ENCODE measurements at places on chromosomes 2 and 18. TPM values are rescaled to one million over a fixed set of nuclear protein-coding genes. Genes with fewer than 3 reads are reported as not detected.

EFR3B gene
- polyA plus RNA-seq: 0.09 TPM

SERPINB13 gene
- 15.5 TPM for polyA plus RNA-seq

MROH2A gene
- polyA plus RNA-seq: 0.17 TPM

GALNT13 gene
- polyA plus RNA-seq: not detected

PROM2 gene
- 16.8 TPM for polyA plus RNA-seq

DNAH6 gene
- polyA plus RNA-seq: 0.08 TPM

- H3K27ac ChIP-seq: no peak overlapping the region
- H3K27me3 ChIP-seq: no peaks in the 10 kb centered on the region
- no peak for DNase-seq
- no peak overlapping the region for H3K4me3 ChIP-seq
Observed at GRCh38 chr18:23189099-23189498, 53.8 kb downstream of the CABLES1 start.

DNA sequence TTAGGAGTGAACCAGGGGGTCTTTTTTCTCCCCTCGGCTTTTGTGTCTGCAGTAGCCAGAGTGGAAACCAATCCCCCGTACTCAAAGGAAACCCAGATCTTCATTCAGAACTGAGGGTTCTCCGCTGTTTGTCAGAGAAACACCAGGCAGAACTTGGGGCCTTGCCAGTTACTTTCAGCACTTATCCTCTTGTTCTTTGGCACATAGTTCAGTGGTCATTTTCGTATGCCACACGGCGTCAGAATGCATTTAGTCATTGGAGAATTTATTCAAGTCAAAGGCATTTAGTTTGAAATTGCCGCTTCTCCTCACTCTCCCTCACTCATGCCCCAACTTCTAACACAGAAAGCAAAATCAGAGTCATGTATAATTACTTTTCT, 102.9 kb downstream of the CABLES1 start:
- H3K27me3 ChIP-seq: no peaks in the 10 kb centered on the region
- no peak for DNase-seq
- H3K36me3 ChIP-seq: no peaks in the 10 kb centered on the region
- H3K27ac ChIP-seq: peak overlapping the region; percentile 39

DNA sequence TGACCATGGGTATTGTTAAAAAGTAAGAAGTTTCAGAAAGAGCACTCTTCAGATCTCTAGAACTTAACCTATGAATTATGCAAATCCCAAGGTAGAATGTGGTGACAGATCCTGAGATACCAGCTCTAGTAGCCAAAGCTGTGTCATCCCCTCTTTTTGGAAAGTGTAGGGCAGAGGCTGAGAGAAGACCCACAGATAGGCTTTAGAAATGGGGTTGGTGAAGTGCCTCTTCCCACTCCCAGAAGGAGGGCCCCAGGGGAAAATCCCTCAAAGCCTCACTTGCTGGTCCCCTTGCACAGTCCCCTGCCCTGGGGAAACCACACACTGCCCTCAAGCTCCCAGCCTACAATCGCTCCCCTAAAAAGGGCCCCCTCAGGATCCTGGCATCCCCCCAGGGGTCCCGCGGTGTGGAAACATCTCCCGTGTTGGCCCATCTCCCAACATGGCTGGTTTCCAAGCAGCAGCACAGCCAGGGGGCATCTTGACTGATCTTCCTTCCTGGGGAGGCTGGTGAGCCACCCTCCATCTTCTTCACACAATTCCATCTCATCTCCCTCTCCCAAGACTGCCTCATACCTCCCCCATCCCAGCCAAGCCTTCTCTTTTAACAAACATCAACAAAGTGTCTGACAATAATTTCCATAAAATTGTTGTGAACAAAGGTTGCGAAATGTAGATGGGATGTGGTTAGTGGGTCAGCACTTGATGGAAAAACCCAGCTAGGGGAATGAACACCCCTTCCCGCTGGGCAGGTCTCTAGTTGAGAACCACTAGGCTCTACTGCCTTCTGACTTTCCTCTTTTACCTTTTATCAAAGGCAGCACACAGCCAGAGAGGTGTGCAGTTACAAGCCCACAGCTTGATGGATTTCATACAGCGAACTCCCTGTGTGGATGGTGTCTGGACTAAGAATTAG, 25.1 kb downstream of the MAL start:
- H3K27ac ChIP-seq: no peak overlapping the region
- H3K4me3 ChIP-seq: no peak overlapping the region
- peaks cover 4% of the 10 kb centered on the region for H3K4me1 ChIP-seq
- no peaks in the 10 kb centered on the region for H3K36me3 ChIP-seq
- H3K27me3 ChIP-seq: peaks cover 12% of the 10 kb centered on the region

DNA sequence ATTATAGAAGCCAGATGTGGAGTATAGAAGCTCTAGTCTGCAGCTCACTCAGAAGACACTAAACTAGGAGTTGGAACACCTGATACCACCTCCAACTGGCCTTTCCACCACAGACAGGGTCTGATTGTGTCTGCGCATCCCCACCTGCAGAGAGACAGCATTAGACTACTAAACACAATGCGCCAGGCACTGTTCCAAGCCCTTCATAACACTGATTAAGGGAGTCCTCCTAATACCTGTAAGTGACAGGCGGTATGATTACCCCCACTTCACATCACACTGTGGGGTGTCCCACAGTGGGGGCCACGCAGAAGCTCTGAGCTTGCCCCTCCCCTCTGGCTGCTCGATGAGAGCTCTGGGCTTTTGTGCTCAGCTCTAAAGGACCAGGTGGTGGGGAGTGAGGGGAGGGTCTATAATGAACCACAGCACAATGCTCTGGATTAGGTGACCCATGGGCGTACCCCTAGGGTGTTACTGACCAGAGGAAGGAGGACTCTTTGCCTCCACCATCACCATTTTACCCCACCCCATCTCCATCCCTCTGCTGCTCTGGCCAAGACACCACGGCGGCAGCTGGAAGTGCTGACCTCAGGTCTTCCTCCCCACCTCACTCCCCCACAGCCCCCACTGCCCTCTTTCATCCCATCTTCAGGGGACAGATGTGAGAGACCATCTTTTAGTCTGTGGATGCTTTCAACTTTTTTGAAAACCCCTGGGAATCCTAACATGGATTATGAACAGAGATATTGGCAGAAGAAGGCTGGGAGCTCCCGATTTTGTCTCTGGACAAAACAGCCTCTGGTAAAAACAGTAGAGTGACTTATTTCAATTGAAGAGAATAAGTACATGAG, 145.1 kb downstream of the GFPT1 start:
- no peak for DNase-seq
- peaks cover 1% of the 10 kb centered on the region for H3K36me3 ChIP-seq
- H3K27ac ChIP-seq: no peak overlapping the region

DNA sequence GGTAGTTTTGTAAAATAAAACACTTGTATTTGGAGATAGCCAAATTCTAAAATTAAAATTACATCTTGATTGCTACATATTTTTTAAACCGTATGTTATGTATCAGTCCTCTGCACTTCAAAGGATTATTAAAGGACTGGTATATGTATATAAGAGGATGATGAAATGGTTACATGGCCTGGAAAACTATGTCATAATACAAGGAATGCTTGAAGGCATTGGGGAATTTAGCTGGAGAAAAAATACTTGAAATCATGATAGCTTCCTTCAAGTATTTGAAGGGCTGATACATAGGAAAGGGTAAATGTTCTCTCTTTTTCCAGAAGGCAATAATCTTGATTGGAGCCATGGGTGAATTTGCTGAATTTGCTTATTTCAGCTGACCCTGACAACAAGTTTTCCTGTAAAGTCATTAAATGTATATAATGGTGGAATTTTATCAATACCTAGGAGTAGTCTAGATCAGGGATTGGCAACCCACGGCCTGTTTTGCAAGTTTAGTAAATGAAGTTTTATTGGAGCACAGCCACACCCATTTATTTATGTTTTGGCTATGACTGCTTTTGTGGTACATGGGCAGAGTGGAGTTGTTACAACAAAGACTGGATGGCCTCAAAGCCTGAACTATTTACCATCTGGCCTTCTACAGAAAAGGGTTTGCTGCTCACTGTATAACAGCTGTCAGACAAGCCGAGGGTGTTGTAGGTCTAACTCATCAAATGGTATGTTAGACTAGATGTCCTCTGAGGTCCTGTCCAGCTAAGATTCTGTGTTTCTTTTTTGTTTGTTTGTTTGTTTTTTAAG, 34.4 kb downstream of the ACYP2 start:
- H3K27me3 ChIP-seq: no peaks in the 10 kb centered on the region
- H3K4me3 ChIP-seq: no peak overlapping the region
- no peak overlapping the region for H3K27ac ChIP-seq
- H3K4me1 ChIP-seq: peaks cover 3% of the 10 kb centered on the region
- H3K36me3 ChIP-seq: no peaks in the 10 kb centered on the region

- peak overlapping the region; percentile 35 for H3K4me3 ChIP-seq
- H3K36me3 ChIP-seq: no peaks in the 10 kb centered on the region
- peaks cover 46% of the 10 kb centered on the region for H3K27me3 ChIP-seq
- peaks cover 3% of the 10 kb centered on the region for H3K4me1 ChIP-seq
Observed at GRCh38 chr2:229713371-229714079, 830 bp downstream of the DNER start.

- no peaks in the 10 kb centered on the region for H3K36me3 ChIP-seq
- no peak overlapping the region for H3K4me3 ChIP-seq
- H3K27me3 ChIP-seq: no peaks in the 10 kb centered on the region
- H3K4me1 ChIP-seq: no peaks in the 10 kb centered on the region
Observed at GRCh38 chr2:70029814-70030409, 57.4 kb upstream of the PCBP1 start.

DNA sequence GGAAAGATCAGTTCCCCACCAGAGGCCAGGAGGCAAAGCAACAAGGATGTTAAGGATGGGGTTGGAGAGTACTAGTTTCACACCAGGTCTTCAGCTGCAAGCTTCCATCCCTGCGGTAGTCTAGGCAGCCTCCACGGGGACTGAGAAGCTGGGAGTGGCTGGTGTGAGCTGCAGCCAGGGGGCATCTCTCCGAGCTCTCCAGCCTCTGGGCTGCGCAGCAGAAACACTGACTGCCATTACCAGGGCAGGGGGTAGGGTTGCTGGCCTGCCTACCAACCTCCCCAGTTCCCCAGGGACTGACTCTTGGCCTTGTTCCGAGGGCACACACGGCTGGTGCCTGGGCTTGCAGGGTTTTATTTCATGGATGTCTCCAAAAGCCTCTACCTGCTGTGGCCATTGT, 15.9 kb downstream of the GATA6 start:
- no peak overlapping the region for H3K4me3 ChIP-seq
- H3K27me3 ChIP-seq: peaks cover 3% of the 10 kb centered on the region
- no peak overlapping the region for H3K27ac ChIP-seq

DNA sequence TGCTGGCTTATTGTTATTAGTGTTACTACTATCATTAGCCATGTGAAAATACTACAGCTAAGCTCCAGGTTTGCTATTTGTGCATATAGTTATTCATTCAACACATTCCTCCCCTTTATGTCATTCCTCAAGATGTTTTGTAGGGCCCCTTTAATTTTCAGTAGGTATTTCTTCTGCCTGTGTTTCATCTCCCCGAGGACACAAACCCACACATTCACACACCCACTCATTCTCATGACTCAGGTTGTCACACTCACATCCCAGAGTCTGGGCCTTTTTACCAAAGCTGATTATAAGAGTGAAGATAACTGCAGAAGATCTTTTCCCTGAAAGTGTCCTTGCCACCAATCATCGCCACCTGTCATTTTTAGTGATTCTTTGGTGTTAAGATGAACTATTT, 68.6 kb upstream of the SPOPL start:
- H3K27ac ChIP-seq: peak overlapping the region; percentile 62
- H3K27me3 ChIP-seq: no peaks in the 10 kb centered on the region
- H3K4me1 ChIP-seq: peaks cover 31% of the 10 kb centered on the region
- no peak for DNase-seq
- no peaks in the 10 kb centered on the region for H3K36me3 ChIP-seq

DNA sequence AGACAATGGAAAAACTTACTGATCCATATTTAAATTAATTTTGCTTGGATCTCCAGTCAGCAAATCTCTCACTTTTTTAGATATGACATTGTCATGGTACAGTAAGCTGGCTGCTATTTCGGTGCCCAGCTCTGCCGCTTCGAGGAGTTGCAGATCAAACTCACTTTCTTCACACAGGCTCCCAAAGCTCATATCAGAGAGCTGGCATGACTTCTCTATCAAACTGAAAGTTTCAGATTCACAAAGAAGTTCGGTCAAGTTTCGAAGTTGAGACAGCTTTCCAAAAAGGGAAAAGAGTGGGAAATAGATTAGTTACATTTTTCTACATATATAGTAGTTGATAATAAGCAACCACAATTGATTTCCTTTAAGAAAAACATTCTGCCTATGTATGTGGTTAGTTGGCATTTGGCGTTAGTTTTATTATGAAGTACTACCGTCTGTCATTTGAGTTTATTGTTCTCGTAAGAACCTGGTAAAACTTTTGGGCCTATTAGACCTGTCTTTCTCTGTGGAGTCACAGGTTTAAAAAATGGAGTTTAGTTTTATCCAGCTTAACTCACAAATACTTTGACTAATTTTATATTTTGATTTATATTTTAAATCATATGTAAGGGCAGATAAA, 118.8 kb downstream of the ABCA12 start:
- no peaks in the 10 kb centered on the region for H3K36me3 ChIP-seq
- no peak for DNase-seq
- H3K4me3 ChIP-seq: no peak overlapping the region

All from keratinocyte (primary cell).